ENCODE measurements at places on chromosomes 12 and 14.

- no peak for DNase-seq
Measured at GRCh38 chr12:108110844-108111243, 18.2 kb upstream of the WSCD2 start.

DNA sequence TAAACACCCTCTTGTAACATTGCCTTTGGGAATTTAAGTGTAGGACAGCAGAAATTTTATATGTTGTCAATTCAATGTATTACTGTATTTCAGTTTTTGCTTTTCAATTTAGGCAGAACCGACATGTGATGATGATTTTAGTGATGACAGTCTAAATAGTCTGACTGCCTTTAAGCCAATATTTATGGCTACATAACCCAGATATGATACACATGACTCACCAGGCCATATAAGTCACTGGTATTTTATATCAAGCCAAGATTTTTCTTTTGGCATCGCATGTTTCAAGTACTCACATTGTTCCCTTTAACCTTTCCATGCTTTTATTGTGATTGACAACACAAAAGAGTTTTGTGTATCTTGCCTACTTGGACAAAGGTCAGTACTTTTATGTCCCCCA is 13.6 kb upstream of the PPM1A start:
- DNase-seq, result no peak

- DNase-seq, result no peak
Measured at GRCh38 chr14:89244720-89245119, 172.3 kb downstream of the FOXN3 start.

DNA sequence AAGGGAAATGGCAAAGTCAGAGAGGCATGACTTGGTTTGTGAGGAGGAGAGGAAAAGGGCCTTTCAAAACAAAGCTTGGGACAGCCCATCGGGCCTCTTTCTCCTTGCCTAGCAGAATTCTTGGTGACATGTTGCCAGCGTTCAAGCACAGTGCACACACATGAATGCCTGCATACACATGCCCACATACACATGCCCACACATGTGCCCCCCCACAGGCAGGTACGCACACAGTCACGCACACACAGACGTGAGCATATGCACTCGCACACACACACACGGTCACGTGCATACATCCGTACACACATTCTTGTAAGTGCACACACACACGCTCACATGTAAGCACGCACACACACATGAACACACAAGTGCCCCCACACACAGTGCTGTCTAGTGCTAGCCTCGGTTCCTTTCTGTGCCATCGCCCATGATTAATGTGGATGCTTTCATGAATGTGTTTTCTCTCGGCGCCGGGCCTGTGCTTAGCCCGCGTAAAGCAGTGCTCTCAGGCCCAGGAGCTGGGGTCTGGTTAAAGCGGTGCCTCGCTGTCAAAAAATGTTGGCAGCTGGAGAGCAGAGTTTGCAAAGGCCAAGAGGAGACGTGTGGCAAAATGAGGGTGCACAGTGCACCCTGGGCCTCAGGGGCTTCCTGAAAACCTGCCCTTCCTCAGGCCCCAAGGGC is 328.8 kb upstream of the DIO3 start:
- DNase-seq, result peak; percentile 19

GRCh38 chr14:64209444-64210131 is 84.6 kb downstream of the ESR2 start:
- DNase-seq, result no peak

- no peak for DNase-seq
Measured at GRCh38 chr14:87935081-87935828, 57.7 kb downstream of the GALC start.

DNA sequence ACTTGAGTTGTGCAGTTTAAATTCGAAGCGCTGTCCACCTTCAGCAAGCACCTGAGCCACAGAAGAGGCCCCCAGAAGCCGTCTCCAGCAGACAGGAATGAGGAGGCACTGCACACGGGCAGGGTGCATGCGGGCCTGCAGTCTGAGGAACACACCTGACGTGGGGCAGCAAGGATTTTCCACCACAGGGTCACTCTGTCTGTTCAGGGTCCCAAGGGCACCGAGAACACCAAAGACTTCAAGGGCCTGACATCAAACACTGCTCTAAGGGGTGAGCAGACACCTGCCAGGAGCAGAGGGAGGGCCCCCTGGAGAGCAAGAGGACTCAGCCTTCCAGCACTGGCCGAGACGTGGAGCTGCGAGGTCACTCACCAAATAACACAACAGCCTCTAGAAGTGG is 99.7 kb upstream of the C14orf180 start:
- no peak for DNase-seq

GRCh38 chr14:42014301-42014700 is 407.6 kb downstream of the LRFN5 start:
- DNase-seq, result no peak

DNA sequence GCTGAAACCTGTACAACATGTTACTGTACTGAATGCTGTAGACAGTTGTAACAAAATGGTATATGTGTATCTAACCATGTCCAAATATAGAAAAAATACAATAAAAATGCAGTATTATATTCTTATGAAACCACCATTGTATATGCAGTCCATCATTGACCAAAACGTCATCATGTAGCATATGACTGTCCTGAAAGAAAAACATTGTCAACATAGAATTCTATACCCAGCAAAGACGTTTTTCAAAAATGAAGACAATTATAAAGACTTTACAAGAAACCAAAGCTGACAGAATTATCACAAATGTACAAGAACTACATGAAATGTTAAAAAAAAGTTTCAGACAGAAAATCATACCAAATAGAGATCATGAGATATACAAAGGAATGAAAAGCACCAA is 8.1 kb upstream of the GPATCH2L start:
- no peak for DNase-seq

DNA sequence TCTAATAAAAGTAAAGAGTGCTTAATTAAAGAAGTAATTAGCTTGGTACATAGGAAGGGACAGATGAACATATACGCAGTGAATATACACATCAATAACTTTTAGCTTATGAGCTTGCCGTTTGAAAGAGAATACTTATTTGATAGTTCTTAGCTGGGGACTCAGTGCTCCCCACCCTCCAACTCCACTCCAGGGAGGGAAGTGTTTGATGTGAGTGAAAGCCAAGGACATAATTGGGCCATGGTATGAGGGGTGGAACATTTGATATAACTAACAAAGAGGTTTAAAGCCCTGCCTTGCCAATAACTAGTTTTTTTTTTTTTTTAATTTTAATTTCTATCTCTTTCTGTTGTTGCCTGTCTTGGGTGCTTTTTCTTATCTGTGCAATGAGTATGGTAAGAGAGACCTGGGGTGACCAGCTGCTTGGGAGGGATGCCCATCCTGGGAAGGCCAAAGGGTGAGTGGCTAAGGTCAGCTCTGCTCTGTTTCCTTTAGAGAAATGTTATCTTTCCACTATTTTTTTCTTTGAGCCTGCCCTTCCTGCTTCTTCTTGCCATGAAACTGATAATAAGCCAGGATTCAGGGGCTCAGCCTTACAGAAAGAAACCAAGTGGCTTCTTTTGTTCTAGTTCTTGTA is 132.8 kb upstream of the CPSF6 start:
- DNase-seq, result no peak

DNA sequence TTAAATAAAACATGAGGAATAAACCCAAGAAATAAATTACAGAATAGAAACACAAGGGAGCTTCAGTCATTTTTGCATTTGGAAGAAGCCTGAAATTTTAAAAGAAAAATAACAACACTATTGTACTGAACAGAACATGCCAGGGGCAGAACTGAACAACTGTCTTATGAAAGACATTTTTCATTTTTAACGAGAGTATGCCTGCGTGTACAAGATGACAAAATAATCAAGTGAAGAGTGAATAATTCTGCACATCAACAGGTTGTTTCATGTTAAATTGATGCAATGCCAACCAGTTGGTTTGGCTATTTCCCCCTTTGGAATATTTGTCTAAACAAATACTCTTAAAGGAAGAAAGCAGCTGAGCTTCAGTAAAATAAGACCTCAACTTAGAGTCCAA is 103.3 kb upstream of the BTG1 start:
- no peak for DNase-seq

GRCh38 chr12:3680919-3681594 is 71.9 kb downstream of the CRACR2A start:
- no peak for DNase-seq

- no peak for DNase-seq
Measured at GRCh38 chr14:103157969-103158368, 34.7 kb downstream of the TNFAIP2 start.

DNA sequence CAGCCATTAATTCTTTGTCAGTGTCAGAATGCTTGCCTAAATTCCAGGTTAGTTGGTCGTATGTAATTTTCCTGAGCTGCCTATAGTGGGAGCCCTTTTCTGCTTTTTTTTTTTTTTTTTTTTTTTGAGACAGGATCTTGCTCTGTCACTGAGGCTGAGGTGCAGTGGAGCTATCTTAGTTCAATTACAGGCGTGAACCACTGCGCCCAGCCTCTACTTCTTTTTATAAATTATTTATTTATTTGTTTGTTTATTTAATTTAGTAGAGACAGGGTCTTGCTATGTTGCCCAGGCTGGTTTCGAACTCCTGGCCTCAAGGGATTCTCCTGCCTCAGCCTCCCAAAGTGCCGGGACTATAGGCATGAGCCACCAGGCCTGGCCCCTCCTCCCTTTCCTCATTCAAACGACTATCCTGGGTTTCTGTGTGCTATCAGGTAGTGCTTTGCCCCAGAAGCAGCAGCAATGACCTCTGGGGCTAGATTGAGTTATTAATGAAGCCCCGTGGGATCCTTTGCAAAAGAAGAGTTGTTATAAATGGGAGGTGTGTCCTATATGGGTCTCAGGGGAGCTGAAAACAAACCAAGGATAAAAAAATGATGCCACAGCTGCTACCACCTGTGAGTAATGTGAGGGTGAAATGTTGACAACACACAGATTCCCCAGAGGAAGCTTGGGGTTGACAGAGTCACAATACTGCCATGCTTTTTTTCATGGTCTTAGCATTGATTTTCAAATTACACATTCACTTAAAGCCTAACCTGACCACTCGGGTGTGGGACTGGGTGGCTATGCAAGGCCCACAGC is 34.6 kb upstream of the NFKBIA start:
- no peak for DNase-seq

DNA sequence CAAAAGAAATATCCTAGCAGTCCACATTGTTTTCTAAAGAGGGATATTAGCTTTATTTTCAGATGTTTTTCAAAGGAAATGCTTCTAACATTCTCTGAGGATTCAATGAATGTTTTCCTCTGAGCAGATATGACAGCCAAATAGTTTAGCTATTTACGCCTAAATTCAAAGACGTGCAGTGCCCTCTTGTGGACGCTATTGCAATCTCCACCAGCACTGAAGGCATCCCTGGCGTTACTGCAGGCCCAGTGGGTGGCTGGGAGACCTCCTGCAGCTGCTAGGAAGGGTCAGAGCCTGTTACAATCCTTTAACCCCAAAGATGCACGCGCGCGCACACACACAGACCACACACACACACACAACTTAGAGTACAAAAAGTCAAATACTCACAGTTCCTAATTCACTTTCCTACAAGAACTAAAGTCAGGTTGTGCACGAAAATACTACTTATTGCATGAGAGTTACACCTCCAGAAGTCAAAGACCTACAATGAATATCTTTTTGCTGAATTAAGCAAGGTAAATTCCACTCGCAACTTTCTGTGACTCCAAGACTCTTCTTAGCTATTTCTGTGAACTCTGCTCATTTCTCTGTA is 589.3 kb upstream of the TMEM132C start:
- peak; percentile 54 for DNase-seq

DNA sequence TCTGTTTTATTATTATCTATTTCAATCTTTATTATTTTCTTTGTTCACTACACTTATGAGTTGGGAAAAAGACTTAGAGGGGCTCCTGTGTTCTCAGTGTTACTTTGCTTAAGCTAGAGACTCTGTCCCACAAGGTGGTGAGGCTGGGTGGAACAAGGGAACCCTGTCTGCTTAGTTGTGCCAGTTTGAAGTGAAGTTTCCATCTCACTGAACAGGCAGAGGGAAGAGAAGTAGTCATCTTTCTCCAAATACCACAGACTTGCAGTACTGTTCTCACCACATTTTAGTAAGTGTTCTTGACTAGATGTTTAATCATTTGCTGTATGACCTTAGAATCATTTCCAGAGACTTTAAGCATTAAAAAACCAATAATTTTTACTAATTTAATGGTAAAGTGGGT is 195.7 kb upstream of the NEDD1 start:
- no peak for DNase-seq

GRCh38 chr14:93160353-93160801 is 24.3 kb downstream of the MOAP1 start:
- no peak for DNase-seq

DNA sequence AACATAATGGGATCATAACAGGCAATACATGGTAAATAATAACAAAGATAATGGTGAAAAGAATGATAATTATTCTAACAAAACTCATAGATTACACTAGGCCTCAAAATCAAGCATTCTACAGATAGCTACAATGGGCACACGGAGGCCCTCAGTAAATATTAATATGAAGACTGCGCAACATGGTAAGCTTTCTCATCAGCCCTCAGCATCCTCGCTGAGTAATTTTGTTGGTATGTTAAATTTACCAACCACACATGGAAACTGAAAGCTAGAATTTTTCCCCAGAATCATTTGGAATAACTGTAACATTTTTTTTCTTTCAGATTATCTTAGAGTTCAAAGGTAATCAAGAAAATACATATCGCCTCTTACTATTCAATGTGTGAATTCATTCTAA is 74.2 kb upstream of the PYGL start:
- no peak for DNase-seq

GRCh38 chr12:93380480-93381121 is 2.9 kb downstream of the NUDT4 start:
- no peak for DNase-seq

GRCh38 chr12:53701518-53702264 is 25.6 kb downstream of the CALCOCO1 start:
- DNase-seq, result peak; percentile 69

GRCh38 chr14:94893411-94894160 is 123.7 kb upstream of the GSC start:
- no peak for DNase-seq
